Stimulated activated CD8-positive, alpha-beta memory T cell treated with anti-CD3 and anti-CD28 coated beads, Interleukin-12 subunit alpha, Interleukin-12 subunit beta, amount 100 ng/mL, for 4 hours (primary cell): ENCODE measurements at places on chromosomes 1 and 21.

DNA sequence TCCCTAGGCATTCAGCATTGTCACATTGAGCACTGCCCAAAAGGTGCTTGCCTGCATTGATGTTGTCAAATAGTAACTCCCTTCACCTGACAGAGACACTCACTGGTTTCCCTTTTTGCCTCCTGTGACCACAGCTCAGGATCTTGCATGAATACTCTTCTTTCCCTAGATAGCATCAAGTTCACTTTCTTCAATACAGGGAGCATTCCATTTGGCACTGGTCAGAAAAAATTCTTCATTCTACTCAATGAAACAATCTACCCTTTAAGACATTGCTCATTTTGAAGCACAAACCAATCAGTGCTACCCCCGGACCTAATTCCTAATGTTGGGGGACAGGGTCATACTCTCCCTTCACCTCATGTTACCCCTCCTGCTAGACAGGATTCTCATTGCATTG is 319.0 kb upstream of the SNX7 start:
- no peak for DNase-seq

GRCh38 chr1:204345941-204346645 is 13.6 kb downstream of the PLEKHA6 start:
- DNase-seq, result no peak

DNA sequence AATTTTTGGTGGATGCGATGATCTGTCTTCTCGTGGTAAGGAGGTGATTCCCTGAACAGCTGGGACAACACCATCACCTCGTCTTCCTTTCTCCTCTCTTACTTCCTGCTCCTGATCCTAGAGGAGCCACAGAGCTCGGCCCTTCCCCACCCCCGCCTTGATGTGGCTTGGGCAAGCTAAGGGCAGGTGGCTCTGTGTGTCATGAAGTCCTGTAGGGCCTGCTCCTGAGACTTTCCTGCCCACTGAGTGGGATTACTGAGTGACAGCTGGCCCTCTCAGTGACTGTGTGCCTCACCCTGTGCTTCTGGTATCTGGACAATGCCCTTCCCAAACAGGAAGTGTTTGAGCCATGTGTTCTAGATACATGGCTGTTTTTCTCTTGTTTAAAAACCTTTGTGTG is 153.0 kb downstream of the KCNJ6 start:
- DNase-seq, result no peak

DNA sequence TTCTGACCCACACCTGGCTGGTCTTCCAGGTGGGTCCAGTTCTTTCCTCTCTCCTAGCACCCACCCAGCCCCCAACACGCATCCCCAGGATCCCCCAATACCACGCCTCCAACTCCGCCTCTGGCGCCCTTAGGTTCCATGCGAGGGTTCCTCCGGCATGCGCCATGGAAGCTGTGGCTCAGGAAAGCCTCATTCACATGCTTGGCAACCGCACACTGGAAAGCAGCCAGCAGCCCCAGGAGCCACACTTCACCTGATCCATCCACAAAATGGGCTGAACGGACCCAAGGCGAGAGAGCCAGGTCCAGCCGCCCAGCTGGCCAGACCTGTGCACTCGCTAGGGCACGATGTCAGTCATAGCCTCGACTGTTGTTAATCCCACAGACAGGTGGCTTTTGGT is 161.2 kb downstream of the PSMG1 start:
- no peak for DNase-seq

GRCh38 chr1:236489710-236490377 is 33.9 kb upstream of the LGALS8 start:
- DNase-seq, result no peak

GRCh38 chr1:162220009-162220539 is 150.6 kb downstream of the NOS1AP start:
- DNase-seq, result no peak

DNA sequence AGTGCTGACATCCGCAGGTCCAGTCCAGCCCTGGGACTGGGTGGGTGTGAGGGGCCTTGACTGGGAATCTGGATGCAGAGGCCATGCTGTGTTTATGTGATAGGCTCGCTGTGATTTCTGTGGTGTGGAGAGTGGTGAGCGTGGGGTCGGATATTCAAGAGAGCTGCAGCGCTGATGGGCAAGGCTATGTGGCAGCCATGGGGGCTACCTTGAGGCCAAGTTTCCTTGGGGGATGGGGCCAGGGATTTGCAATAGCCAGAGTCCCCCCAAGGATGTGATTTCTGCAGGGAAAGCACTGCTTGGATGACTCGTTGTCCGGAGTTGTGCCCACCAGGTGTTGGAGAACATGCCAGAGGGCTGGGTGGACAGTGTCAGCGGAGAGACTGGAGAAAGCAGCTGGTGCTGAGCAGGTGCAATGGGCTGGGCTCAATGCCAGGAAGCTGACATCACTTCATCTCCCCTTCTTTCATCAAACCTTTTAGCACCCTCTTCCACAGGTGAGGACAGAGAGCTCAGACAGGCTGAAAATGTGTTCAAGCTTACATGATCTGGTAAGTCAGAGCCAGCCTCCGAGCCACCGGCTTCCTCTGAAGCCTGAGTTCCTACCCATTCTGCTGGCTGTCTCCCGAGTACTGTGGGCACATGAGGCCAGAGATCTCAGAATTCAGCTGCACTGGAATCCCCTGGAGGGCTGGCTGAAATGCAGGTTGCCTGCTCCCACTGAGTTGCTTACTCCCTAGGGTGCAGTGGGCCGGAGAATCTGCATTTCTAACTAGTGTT is 132.9 kb downstream of the RHOU start:
- no peak for DNase-seq

GRCh38 chr1:45678489-45678888 is 7.8 kb downstream of the GPBP1L1 start:
- no peak for DNase-seq

DNA sequence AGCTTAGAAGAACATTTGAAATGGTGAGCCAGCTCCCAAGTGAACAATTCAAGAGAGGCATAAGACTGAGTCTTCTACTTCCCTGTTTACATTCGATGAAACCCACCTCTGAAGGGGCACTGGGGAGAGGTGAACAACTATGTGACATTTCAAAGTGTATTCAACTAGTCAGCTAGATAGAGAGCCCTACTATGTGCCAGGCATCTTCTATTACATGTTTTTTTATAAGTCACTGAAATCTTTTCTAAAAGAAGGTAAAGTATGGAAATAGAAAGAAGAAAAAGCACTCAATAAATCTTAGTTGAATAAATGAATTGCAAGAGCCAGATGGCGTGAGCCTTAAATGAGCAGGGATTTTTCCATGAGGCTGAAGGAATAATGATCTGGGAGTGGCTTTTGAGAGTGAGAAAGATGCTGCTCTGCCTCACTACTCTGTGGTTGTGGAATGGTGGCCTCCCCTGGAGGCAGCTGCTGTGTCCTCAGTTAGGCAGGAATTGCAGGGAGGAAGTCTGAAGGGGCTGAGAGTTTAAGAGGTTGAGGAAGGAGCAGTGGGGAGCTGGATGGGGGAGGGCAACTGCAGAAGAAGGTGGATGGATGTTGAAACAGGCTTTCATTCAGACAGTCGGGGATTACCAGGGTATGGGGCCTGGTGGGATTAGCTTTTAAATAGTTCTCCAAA is 10.4 kb upstream of the PTPRF start:
- DNase-seq, result no peak

GRCh38 chr1:81757398-81758020 is 43.2 kb upstream of the ADGRL2 start:
- no peak for DNase-seq

GRCh38 chr1:248748211-248748610 is 7.3 kb downstream of the LYPD8 start:
- DNase-seq, result no peak
